ENCODE measurements at places on chromosomes 5 and 9.

- no peak for DNase-seq
Observed at GRCh38 chr9:31774571-31774970, 609.9 kb upstream of the ACO1 start.

GRCh38 chr5:61333321-61333953 lies 1.4 kb downstream of the ZSWIM6 start:
- DNase-seq = peak; percentile 31

GRCh38 chr9:13857521-13857920 lies 456.4 kb downstream of the NFIB start:
- DNase-seq = no peak

DNA sequence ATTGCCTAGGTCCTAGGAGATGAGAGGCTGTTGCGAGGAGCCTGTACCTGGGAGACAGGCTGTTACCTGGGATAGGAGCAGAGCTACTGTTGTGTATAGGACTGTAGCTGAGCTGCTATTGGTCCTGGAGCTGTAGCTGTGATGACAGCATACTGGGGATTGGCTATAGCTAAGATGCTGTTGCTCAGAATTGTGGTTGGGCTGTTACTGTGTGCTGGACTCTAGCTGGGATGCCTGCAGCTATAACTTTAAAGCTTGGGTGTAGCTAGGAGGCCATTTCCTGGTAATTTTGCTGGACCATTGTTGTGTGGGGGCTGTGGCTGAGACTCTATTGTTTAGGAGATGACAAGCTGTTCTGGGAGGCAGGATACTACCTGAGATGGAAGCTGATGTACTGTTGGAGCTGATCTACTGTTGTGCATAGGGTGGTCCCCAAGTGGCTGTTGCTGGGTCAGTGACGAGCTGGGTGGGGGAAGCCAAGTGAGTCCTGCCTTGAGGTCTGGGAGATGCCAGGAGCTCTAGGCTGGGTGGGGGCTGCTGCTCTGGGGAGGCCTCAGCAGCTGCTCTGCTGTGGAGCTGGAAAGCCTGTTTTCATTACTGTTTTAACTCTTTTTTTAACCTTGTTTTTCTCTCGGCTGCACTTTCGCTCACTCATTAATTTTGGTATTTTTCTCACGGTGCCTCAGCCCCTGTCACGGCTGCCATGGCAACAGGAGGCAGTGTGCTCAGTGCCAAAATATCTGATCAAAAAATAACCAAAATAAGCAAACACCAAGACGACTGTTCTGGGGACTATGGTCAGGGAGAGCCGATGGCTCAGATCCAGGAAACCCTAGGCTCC lies 3.0 kb upstream of the PCDH1 start:
- no peak for DNase-seq

DNA sequence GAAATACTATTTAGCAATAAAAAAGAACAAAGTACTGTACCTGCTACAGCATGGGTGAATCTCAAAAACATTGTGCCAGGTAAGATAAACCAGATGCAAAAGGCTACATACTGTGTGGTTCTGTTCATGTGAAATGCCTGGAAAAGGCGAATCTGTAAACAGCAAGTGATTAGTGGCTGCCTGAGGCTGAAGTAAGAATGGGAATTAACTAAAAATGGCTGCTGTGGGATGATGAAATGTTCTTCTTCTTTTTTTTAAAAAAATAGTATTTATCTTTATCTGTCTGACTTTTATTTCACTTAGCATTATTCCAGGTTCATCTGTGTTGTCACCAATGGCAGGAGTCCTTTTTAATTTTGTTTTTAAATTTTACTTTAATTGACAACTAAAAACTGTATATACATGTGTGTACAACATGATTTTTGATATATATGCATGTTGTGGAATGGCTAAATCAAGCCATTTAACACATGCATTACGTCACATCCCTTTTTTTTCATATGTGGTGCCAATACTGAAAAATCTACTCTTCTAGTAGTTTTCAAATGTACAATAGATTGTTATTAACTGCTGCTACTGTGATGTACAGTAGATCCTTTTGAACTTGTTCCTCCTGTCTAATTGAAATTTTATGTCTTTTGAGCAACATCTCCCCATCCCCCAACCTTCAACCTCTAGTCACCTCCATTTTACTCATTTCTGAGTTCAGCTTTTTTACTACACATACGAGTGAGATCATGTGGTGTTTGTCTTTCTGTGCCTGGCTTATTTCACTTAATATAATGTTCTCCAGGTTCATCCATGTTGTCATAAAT lies 62.9 kb upstream of the TNFAIP8 start:
- no peak for DNase-seq

- DNase-seq = no peak
Observed at GRCh38 chr9:87707805-87708506, 18.0 kb upstream of the CTSL start.

DNA sequence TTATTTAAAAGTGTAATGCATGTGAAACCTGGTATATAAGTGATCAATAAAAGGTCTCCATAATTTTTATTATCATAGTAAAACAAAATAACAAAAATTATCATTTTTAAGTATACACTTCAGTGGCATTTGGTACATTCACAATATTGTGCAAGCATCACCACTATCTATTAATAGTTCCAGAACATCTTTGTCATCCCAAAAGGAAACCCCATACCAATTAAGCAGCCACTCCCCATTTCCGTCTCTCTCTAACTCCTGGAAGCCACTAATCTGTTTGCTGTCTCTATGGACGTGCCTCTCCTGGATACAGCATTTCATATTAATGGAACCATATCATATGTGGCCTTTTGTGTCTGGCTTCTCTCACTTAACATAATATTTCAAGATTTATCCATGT lies 7.6 kb downstream of the OLFML2A start:
- DNase-seq = no peak

DNA sequence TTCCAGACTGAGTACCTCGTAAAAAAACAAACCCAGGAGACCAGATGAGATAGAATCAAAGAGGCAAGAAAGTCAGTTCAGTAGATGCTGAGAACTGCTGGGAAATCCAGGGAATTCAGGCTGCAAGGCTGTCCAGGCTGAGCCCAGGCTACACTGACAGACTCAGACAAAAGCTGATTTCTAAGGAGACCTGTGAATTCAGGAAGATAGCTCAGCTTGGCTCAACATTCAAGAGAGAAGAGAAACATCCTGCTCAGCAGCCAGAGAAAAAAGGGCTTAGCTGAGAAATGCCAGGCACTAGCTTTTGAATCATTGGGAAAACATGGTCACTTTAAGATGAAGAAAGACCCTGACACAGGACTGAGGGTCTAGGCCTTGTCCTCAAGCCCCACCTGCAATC lies 118.2 kb upstream of the SLC44A1 start:
- no peak for DNase-seq

DNA sequence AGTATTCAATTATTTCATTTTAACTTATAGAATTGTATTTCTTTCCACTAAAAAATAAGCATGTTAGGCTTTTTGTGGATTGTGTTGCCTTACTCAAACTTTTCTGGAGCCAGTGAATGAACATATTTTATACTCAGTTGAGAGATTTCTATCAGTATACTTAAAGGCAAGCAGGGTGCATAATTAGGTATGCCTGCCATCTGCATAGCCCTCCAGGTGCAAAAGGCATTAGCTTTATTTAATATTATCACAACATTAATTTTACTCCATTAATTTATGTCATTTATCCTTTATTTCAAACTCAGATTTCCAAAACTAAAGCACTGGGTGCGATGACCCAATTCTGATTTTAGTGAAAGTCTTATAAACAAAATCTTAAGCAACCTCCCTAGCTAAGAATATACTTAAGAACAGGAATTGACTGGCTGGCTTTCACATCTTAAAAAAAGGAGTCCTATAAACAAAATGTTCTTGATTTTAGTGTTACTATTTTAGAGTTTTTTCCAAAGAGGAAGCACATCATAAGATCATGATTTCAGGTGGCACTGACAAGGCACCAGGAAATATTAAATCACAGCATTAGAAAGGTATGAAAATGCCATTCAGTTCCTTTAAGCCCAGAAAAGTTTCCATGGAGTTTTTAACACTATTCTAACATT lies 178.4 kb downstream of the MPDZ start:
- no peak for DNase-seq

DNA sequence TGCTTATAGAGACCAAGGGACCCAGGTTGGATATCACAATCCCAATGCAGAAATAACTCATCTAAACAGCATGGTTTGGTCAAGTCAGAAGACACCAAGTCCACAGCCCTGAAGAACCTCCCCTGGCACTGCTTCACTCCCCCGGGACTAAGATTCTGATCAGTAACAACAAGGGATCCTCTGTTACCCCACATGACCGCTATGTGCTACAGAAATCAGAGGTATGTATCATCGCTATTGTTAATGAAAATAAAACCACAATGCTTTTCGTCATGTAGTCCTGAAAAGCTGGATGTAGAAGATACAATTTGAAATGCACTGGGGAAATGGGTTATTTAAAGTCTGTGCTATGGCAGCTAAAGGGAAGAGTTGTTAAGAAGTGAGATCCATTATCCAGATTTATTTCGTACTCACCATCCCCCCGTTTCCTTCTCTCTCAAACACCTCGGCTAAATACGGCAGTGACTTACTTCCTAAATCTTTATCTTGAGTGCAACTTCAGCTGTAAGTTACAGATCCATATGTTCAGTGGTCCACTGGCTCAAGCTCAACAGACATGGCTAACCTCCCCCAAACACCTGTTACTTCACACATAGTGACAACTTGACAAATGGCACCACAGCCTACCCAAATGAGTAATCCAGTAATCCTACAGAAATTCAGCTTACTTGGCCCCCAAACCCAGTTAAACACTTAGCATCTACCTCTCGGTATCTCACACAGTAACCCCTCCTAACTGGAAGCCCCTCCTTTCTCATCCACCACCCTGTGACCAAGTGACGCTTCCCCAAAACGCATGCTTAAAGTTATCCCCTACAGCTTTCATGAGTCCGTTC lies 129.2 kb downstream of the MYO10 start:
- DNase-seq = no peak

- DNase-seq = no peak
Observed at GRCh38 chr5:2282034-2282690, 399.4 kb upstream of the IRX4 start.

GRCh38 chr5:10387690-10388089 lies 34.2 kb downstream of the MARCHF6 start:
- no peak for DNase-seq

DNA sequence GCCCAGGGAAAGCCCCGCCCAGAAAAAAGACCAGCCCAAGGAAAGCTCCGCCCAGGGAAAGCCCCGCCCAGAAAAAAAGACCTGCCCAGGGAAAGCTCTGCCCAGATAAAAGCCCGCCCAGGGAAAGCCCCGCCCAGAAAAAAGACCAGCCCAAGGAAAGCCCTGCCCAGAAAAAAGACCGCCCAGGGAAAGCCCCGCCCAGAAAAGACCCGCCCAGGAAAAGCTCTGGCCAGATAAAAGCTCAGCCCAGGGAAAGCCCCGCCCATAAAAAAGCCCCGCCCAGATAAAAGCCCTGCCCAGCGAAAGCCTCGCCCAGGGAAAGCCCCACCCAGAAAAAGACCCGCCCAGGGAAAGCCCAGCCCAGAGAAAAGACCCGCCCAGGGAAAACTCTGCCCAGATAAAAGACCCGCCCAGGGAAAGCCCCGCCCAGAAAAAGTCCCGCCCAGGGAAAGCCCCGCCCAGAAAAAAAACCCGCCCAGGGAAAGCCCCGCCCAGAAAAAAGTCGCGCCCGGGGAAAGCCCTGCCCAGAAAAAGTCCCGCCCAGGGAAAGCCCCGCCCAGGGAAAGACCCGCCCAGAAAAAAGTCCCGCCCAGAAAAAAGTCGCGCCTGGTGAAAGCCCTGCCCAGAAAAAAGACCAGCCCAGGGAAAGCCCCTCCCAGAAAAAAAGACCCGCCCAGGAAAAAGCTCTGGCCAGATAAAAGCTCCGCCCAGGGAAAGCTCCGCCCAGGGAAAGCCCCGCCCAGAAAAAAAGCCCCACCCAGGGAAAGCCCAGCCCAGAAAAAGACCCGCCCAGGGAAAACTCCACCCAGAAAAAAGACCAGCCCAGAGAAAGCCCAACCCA lies 11.9 kb downstream of the GRIN1 start:
- DNase-seq = peak; percentile 86

DNA sequence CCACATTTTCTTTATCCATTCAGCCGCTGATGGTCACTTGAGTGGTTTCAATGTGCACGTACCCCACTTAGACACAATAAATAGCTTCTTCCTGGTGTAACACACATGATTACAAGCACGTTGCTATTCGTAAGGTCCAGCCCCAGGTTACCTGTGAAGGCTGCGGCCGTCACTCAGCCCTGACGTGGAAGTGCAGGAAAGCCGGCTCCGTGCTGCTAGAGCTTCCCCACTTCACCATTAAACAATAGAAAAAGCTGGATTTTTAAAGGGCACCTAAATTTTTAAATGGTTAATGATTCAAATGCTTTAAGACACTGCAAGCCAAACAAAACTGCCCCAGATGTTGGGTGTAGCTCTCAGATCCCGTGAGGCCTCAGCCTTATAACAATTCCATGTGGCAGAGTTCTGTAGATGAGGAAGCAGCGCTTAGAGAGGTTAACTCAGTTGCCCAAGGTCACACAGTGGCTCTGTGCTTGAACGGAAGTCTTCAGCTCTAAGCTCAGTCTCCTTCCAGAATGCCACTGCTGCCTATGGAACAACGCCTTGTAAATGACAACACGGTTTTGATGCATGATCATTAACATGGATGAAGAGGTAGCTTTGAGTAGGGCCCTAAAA lies 125.7 kb downstream of the COL23A1 start:
- no peak for DNase-seq

DNA sequence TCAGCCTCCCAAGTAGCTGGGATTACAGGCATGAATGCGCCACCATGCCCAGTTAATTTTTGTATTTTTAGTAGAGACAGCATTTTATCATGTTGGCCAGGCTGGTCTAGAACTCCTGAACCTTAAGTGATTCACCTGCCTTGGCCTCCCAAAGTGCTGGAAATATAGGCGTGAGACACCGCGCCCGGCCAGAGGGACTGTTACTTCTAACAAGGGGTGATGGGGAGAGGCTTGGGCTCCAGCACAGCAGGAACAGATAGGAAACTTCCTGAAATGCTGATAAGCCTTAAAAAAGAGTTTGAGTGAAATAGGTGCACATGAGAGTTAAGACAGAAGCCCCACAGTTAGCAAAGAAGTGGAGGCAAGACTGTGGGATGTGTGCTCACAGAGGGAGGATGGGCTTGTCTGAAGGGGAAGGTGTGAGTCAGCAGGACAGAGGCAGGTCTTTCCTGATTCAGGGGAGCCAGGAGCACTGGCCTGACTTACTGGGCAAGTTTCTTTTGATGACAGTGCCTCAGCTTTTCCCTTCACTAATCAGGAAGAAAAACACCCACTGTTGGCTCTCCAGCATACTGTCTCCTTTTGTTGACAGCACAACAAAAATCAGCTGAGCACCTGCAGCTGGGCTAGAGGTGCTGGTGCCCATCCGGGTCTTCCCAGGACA lies 68.4 kb downstream of the RAD23B start:
- DNase-seq = no peak

GRCh38 chr9:8436786-8437185 lies 637.2 kb upstream of the DMAC1 start:
- no peak for DNase-seq

DNA sequence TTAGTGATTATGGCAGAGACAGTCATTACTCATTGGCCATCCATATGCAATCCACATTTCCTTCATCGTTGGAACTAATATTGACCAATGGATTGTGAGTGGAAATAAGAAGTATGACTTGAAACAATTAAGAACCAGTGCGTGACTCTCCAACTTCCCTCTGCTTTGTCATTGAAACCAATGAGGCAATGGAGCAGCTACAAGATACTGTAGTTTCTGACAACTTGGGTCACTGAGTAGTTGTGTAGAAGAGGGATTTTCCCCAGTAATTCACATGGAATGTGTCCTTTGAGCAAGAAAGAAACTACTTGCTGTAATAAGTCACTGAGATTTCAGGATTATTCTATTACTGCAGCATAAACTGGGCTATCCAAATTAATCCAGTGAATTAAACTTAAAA lies 785.3 kb upstream of the RIOK2 start:
- no peak for DNase-seq

GRCh38 chr5:176533390-176533789 lies 3.8 kb downstream of the RNF44 start:
- no peak for DNase-seq
